ENCODE measurements at places on chromosomes 5 and 9. TPM values are rescaled to one million over a fixed set of nuclear protein-coding genes. Genes with fewer than 3 reads are reported as not detected.

Gene BOD1
- total RNA-seq, result 65.4 TPM

Gene GTF2H2C
- total RNA-seq, result 31.0 TPM

Gene IFNA2
- not detected for total RNA-seq

Gene TAF9
- total RNA-seq, result 65.2 TPM

Gene SLIT3
- 3.4 TPM for total RNA-seq

Gene TMEM215
- total RNA-seq, result not detected

Gene NR5A1
- not detected for total RNA-seq

Gene UQCRQ
- 222 TPM for total RNA-seq
